Stimulated activated CD8-positive, alpha-beta memory T cell treated with anti-CD3 and anti-CD28 coated beads, Interleukin-7, amount 100 ng/mL, for 24 hours (primary cell): ENCODE measurements at places on chromosomes 13 and 19.

GRCh38 chr19:5623397-5624017, 624 bp downstream of the SAFB start:
- DNase-seq, result no peak

- DNase-seq, result no peak
Measured at GRCh38 chr19:36771261-36772231, 1.1 kb downstream of the ZNF850 start.

DNA sequence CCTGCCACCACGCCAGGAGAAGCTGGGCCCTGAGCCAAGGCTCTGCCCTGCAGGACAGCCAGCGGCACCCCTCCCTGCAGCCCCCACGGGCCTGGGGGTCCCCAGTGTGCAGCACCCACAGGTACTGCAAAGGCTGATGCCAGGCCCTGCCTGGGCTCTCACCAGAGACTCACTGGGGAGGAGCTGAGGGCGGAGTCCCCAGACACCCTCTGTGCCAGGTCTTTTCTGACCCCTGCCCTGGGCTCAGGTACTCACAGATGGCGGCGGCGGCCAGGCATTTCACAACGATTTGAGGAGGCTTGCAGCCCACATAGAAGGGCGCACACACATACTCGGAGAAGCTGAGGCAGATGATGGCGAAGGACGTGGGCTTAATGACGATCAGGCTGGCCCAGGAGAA, 5.7 kb downstream of the SLC7A9 start:
- DNase-seq, result no peak

GRCh38 chr13:40149611-40150274, 494.3 kb downstream of the COG6 start:
- no peak for DNase-seq

- no peak for DNase-seq
Measured at GRCh38 chr19:1526979-1527649, 3.2 kb downstream of the PLK5 start.

DNA sequence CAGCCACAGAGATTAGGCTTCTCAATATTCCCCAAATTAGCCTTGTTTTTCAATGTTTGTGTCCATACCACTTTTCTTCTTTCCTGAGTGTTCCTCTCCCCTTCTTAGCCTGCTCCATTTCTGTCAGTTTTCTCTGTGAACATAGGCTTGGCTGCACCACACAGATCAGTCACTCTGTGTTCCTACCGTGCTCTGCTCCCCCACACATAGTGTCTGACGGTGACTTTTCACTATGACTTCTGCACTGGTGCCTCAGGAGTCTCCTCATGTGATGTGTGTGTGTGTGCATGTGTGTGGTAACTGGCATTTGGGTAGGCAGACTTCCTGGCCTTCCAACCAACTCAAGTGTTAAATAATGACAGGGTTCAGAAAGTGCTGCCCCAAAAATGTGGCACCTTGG, 47.9 kb upstream of the MYCBP2 start:
- no peak for DNase-seq

DNA sequence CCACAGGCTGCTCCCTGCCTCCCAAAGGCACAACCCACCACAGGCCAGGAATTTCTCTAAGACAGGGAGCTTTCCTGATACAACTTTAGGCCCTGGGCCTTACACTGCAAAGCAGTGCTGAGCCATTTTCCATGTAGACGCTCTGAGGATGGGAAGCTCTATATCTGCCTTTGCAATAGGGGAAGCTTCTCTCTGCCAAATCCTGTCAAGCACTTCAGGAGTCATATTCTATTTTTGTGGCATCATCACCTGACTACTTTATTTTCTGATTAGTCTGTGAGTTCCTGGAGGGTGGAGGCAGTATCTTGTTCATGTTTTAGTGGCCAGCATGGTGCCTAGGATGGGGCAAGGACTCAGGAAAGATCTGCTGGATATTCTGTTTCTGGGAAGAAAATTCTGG, 382.0 kb downstream of the ZNF536 start:
- DNase-seq, result no peak

GRCh38 chr19:33795370-33796163, 1.1 kb upstream of the KCTD15 start:
- DNase-seq, result no peak

- peak; percentile 56 for DNase-seq
Measured at GRCh38 chr19:41934849-41935374, 6.7 kb upstream of the ERFL start.

DNA sequence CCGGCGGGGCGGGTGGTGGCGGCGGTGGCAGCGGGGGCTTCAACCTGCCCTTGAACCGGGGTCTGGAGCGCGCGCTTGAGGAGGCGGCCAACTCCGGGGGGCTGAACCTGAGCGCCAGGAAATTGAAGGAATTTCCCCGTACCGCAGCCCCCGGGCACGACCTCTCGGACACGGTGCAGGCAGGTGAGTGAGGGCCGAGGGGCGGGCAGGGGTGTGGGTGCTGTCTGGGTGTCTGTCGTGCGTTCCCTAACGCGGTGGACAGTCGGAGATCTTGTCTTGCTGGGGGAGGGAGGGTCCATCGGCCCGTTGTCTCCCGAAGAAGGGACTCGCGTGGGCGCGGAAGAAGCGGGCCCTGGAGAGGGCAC, 533 bp downstream of the LRCH1 start:
- DNase-seq, result peak; percentile 5

DNA sequence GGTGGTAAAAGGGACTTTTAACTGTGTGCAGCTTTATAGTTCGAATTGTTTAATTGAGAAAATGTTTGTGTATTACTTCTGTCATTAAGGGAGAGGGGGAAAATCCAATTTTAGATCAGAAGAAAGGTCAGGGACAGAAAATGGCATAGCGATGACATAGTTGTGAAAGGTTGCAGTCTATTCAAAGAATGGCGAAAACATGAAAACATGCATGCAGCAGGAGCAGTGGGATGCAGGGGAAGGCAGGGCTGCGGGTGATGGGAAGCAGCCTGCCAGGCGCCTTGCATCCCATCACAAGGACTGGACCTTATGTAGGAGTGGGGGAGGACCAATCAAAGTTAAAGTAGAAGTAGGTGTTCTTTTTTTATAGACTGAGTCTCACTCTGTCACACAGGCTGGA, 125.9 kb downstream of the CDK8 start:
- no peak for DNase-seq

DNA sequence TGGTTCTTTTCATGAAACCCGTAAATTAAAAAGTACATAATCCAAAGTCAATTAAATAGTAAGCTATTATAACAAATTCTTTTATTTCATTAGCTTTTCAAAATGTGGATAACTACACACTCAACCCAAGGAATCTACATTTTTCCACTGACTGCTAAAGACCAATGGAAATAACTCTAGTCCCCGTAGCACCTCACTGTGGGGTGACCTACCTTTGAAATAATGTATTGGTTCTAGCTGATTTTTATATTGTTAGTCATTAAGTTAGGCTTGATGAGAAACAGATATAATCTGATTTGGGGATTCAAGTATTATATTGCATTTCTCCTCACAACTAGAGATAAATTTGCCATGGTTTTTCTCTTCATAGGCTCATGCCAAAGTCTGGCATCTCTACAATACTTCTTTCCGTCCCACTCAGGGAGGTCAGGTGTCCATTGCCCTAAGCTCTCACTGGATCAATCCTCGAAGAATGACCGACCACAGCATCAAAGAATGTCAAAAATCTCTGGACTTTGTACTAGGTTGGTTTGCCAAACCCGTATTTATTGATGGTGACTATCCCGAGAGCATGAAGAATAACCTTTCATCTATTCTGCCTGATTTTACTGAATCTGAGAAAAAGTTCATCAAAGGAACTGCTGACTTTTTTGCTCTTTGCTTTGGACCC, 37.3 kb downstream of the KL start:
- DNase-seq, result no peak

GRCh38 chr13:95636853-95637252, 7.7 kb downstream of the DZIP1 start:
- no peak for DNase-seq

GRCh38 chr13:26075498-26075897, 23.7 kb upstream of the SHISA2 start:
- no peak for DNase-seq

- no peak for DNase-seq
Measured at GRCh38 chr19:8609279-8610040, 1.1 kb downstream of the ADAMTS10 start.

- no peak for DNase-seq
Measured at GRCh38 chr13:28637714-28638355, 21.1 kb upstream of the POMP start.

DNA sequence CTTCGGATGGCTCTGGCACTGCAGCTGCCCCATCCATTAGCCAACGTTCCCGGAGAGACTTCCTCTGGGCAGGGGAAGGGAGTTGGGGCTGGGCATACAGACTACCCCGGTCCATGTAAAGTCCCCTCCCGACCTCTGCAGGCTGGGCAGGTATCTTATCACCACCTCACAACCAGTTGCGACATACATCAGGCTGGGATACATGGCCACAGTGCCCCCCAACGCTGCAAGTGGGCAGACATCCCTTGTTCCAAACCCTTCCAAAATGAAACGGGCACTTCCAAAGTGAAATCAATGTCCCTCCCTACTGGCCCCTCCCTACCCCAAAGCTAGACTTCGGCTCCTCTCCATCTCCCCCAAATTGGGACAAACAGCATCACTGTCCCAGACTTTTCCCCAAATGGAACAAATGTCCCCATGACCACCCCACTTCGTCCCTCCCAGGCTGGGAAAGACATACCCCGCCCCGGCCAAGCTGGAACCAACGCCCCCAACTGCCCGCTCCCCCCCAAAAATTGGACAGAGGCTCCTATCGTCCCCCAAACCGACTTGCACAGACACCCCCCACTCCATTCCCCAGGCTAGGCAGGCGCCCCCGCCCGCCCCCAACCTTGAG, 5.0 kb downstream of the PALM3 start:
- no peak for DNase-seq

GRCh38 chr19:11942843-11943108, 17.9 kb downstream of the ZNF700 start:
- DNase-seq, result no peak

DNA sequence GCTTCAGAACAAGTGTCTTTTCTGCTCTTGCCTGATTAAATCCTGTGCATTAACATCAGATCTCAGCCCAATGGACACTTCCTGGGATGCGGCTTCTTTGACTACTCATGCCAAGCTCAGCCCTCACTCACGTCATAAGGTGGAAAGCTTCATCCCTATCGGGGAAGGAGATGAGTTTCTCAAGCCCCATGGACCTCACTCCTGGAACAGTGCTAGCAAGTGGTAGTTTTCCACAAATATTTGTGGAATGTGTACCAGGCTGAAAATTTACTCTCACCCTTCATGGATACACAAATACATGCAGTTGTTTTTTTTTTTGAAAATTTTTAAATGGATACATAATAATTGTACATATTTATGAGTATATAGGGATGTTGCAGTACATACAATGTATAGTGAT, 34.6 kb upstream of the FARP1 start:
- no peak for DNase-seq

- no peak for DNase-seq
Measured at GRCh38 chr19:51347209-51347928, 5.4 kb upstream of the VSIG10L start.

- no peak for DNase-seq
Measured at GRCh38 chr13:44876782-44877324, 112.4 kb downstream of the NUFIP1 start.

DNA sequence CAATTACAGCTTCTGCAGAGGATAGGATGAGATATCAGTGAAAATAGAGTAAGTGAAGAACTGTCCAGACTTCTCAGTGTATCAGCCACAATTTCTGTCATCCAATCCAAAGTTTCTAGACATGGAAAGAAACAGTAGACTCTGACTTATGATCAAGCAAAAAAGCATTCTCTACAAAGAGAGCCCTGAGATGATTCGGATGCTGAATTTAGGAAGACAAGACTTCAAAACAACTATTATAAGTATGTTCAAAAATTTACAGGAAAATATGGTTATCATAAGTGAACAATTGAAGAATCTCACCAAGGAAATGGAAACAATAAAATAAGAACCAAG, 238.2 kb upstream of the IRS2 start:
- no peak for DNase-seq

- DNase-seq, result no peak
Measured at GRCh38 chr13:108496362-108497210, 132.8 kb upstream of the MYO16 start.

GRCh38 chr13:99362362-99362761, 55.2 kb upstream of the GPR183 start:
- DNase-seq, result no peak

DNA sequence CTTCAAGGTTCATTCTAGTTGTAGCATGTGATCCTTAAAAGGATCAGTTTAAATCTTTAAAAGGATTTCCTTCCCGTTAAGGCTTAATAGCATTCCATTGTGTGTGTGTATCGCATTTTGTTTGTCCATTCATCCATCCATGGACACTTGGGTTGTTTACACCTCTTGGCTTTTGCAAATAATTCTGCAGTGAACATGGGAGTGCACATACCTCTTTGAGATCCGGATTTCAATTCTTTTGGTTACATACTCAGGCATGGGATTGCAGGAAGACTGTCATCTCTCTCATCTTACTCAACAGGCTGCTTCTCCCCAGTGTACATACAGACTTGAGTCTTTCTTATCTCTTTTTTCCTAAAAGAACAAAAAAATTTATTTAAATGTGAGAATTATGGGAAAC, 1.2 kb downstream of the RNF113B start:
- no peak for DNase-seq

GRCh38 chr19:19232261-19232721, 20.5 kb downstream of the NCAN start:
- no peak for DNase-seq

GRCh38 chr19:2761876-2762782, 20.9 kb downstream of the SGTA start:
- DNase-seq, result no peak

DNA sequence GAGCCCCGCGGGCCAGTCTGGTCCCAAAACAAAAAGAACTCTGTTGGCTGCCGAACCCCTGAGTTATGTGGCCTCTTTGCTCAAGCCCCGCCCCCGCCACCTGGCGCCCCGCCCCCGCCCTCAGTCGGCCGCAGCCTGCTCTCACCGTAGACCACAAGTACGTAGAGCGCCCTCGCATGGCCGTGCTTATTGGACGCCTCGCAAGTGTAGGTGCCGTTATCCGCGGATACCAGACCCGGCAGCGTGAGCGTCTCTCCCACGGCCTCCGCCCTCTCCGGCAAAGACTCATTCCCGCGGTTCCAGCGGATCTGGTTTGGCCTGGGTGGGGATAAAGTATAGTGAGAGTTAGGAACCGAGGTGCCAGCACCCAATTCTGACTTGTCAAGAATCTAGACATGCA, 5.5 kb upstream of the ZNF428 start:
- DNase-seq, result peak; percentile 75

- DNase-seq, result no peak
Measured at GRCh38 chr19:12015753-12016116, 19.7 kb downstream of the ZNF433 start.

- DNase-seq, result no peak
Measured at GRCh38 chr13:76622315-76623040, 263.7 kb downstream of the KCTD12 start.
